A172 (cell line): ENCODE measurements at places on chromosomes 11 and 22.

- peak; percentile 13 for DNase-seq
Observed at GRCh38 chr11:102994105-102994504, 38.6 kb upstream of the MMP13 start.

GRCh38 chr11:34444428-34444827 is 5.7 kb downstream of the CAT start:
- no peak for DNase-seq

- no peak for DNase-seq
Observed at GRCh38 chr11:83483808-83484207, 197.6 kb upstream of the CCDC90B start.

DNA sequence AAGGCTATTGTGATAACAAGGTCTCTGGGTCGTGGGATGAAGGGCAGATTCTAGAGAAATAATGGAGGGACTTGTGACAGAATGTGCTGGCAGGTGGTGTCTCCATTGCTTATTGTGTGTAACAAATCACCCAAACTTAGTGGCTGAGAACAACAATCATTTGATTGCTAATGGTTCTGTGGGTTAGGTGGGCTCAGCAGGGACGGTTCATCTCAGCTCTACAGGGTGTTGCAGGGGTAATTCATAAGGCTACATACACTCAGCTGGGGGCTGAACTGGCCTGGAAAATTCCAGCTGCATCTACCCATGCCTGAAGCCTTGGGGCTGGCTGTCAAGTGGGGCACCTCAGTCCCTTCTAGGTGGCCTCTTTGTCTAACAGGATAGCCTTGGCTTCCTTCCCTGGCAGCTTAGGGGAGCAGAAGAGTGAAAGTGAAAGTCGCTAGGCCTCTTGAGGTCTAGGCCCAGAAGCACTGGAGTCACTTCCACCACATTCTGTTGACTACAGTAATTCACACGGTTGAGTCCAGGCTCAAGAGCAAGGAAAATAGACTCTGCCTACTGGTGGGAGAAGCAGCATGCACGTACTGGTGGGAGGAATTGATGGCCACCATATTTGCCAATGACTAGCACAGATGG is 308.9 kb downstream of the MN1 start:
- no peak for DNase-seq

- DNase-seq = no peak
Observed at GRCh38 chr11:1667906-1668305, 29.1 kb upstream of the KRTAP5-6 start.

- no peak for DNase-seq
Observed at GRCh38 chr22:39098026-39098425, 982 bp downstream of the APOBEC3H start.
